ENCODE measurements at places on chromosomes 6 and 20. TPM values are rescaled to one million over a fixed set of nuclear protein-coding genes. Genes with fewer than 3 reads are reported as not detected.

The SLC22A3 gene
- not detected for total RNA-seq

The OOEP gene
- 10.6 TPM for total RNA-seq

The YTHDF1 gene
- total RNA-seq = 43.0 TPM

The NKX2-4 gene
- not detected for total RNA-seq

The RNF182 gene
- 22.2 TPM for total RNA-seq

The COL11A2 gene
- 0.57 TPM for total RNA-seq

DNA sequence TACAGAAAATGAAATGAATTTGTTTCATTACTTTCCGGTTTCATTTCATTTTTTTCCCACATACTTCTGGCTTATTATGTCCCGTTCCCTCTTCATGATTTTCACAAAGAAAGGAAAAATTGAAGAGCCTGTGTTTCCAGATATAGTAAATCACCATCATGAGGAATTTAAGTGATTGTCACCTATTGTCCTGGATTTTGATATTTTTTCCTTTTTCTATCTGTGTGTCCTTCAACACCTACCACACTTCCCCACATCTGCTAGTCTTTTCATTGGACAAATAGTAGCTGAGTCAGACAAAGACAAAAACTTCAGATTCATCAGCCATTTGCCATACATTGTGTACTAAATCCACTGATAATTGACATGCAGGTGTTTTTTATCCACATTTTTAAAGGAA is 258.2 kb upstream of the HSF2 start:
- no peak for DNase-seq
- no peaks in the 10 kb centered on the region for H3K27me3 ChIP-seq

GRCh38 chr6:149852881-149853280 is 11.3 kb downstream of the LRP11 start:
- peaks cover 7% of the 10 kb centered on the region for H3K36me3 ChIP-seq

GRCh38 chr6:41359617-41360313 is 24.4 kb downstream of the NCR2 start:
- H3K36me3 ChIP-seq = no peaks in the 10 kb centered on the region
- H3K4me3 ChIP-seq = no peak overlapping the region
- no peaks in the 10 kb centered on the region for H3K4me1 ChIP-seq
- H3K27ac ChIP-seq = no peak overlapping the region
- DNase-seq = no peak

DNA sequence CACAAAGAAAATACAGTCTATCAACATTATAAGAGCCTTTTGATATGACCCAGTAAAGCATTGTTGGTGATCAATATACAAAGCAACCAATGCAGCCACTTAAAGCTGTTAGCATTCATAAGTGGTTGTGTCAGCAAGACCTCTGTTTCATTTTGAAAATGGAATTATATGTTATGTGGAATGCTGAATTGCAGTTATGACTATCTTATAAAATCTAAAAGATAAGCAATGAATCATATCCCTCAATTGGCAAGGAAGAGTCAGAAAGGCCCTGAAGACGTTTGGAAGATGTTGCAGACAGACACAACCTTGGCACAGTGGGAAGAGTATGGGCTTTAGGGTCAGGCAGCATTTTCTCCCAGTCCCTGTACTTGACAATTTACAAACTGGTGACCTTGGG is 93.8 kb upstream of the RNF217 start:
- H3K4me3 ChIP-seq = no peak overlapping the region
- H3K4me1 ChIP-seq = no peaks in the 10 kb centered on the region
- H3K27ac ChIP-seq = no peak overlapping the region
- H3K27me3 ChIP-seq = no peaks in the 10 kb centered on the region
- no peak for DNase-seq
